Esophagus squamous epithelium (tissue), 5 donors: ENCODE measurements at places on chromosomes 11 and 22. TPM values are rescaled to one million over a fixed set of nuclear protein-coding genes. Genes with fewer than 3 reads are reported as not detected.

Gene SYT12
- total RNA-seq = 1.1 TPM

Gene SLC22A9
- not detected for total RNA-seq

Gene XRCC6
- total RNA-seq = 161 TPM

Gene MPEG1
- 1.2 TPM for total RNA-seq

Gene B3GAT1
- 0.09 TPM for total RNA-seq

Gene OR2AT4
- not detected for total RNA-seq

- H3K27me3 ChIP-seq = no peaks in the 10 kb centered on the region
- H3K4me1 ChIP-seq = no peaks in the 10 kb centered on the region
- no peak overlapping the region for H3K27ac ChIP-seq
- no peak for DNase-seq
- no peak overlapping the region for H3K4me3 ChIP-seq
- H3K36me3 ChIP-seq = peaks cover 4% of the 10 kb centered on the region
Observed at GRCh38 chr11:68541991-68542390, 81.4 kb downstream of the PPP6R3 start.

DNA sequence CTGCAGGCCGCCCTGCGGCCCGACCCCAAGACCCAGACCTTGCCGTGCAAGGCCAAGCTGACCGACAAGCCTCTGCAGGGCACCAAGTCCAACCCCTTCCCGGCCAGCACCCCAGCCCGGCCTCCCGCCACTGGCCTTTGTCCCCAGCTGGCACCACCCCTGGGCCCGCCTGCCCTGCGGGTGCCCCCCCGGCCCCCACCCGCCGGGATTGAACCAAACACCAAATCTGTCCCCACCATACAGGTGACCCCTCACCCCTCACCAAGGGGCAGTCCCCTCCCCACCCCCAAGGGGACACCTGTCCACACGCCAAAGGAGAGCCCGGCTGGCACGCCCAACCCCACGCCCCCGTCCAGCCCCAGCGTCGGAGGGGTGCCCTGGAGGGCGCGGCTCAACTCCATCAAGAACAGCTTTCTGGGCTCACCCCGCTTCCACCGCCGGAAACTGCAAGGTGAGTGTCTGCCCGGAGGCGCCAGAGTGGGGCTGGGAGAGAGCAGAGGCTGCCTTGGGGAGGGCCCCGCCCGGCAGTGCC, 36.2 kb downstream of the MOB2 start:
- H3K36me3 ChIP-seq = no peaks in the 10 kb centered on the region
- no peak for DNase-seq
- no peak overlapping the region for H3K4me3 ChIP-seq
- H3K4me1 ChIP-seq = peaks cover 52% of the 10 kb centered on the region

GRCh38 chr11:75801362-75802020, 13.5 kb upstream of the UVRAG start:
- peak overlapping the region; percentile 14 for H3K27ac ChIP-seq
- H3K36me3 ChIP-seq = no peaks in the 10 kb centered on the region
- no peaks in the 10 kb centered on the region for H3K27me3 ChIP-seq
- peaks cover 5% of the 10 kb centered on the region for H3K4me1 ChIP-seq
- no peak for DNase-seq
- H3K4me3 ChIP-seq = no peak overlapping the region

DNA sequence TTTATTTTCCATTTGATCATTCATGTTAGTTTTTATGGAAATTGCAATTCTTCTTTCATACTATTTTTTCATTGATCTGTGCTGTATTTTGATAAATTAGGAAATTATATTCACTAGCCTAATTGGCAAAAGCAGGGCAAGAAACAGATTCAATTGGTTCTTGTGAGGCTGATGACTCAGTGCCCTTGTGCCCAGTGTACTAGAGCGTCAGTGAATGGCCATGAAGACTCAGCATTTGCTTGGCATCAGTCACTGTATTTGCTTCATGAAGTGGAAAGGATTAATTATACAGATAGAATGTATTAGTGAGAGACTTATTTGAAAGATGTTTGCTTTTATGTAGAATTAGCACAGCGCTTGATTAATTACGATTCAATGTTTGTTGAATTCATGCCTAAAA, 31.8 kb downstream of the MRGPRX1 start:
- H3K4me1 ChIP-seq = no peaks in the 10 kb centered on the region
- H3K27me3 ChIP-seq = no peaks in the 10 kb centered on the region
- no peak for DNase-seq

DNA sequence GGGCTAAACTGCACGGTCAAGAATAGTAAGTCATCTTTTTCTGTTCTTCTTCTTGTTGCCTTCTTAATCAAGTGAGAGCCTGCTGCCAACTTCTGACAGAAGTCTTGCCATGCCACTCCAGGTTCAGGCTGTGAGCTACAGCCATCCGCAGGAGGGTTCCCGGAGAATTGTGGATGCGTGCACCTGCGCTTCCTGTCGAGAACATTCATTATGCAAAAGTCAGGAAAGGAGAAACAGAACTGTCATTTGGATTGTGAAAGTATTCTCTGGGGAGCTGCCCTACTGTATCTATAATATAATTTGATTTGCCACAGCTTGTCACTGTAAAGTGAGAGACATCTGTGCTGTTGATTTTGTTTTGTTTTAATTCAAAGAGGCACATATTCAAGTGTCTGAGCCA, 12.3 kb downstream of the IL17RA start:
- no peak for DNase-seq
- H3K4me1 ChIP-seq = no peaks in the 10 kb centered on the region
- H3K27me3 ChIP-seq = no peaks in the 10 kb centered on the region

DNA sequence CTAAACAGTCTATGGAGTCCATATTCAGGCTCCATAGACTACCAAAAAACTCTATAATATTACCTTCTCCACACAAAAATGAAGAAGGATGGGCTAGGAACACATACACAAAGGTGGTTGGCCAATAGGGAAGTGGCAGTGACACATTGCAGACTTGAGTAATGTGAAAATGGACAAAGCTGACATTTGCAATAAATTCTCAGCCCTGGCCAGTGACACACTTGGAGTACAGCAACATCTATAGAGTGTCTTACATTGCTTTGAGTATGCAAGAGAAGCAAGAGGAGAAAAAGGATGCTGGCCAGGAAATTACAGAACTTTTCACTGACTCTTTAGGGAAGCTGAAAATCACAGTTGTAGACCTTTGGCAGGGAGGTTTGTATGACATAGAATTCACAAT, 7.3 kb upstream of the OR52W1 start:
- H3K36me3 ChIP-seq = no peaks in the 10 kb centered on the region
- no peak overlapping the region for H3K27ac ChIP-seq

- peaks cover 12% of the 10 kb centered on the region for H3K36me3 ChIP-seq
- H3K4me3 ChIP-seq = peak overlapping the region; percentile 91
- H3K4me1 ChIP-seq = peaks cover 70% of the 10 kb centered on the region
- H3K27ac ChIP-seq = peak overlapping the region; percentile 99
- no peak for DNase-seq
Observed at GRCh38 chr22:37562049-37562875, 2.0 kb downstream of the CDC42EP1 start.

GRCh38 chr22:24303007-24303406, 32.4 kb downstream of the SPECC1L start:
- H3K27me3 ChIP-seq = no peaks in the 10 kb centered on the region
- peaks cover 36% of the 10 kb centered on the region for H3K4me1 ChIP-seq
- peak overlapping the region; percentile 73 for H3K27ac ChIP-seq
- H3K4me3 ChIP-seq = no peak overlapping the region
- no peak for DNase-seq

DNA sequence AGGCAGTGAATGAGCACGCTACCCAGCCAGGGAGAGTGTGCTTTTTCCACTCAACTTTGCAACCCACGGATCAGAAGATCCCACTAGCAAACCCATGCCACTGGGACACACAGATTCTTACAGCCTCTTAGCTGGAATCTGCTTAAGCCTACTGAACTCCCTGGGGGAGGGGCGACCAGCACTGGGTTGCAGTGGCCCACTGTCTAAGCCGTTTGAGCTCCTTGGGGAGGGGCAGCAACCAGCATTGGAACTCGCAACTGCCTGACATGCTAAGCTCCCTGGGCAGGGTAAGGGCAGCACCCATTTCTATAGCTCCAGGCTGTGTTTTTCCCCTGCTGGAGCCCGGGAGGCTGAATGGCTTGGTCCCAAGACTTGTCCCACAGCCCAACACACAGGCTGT, 99.6 kb downstream of the FAM168A start:
- peaks cover 6% of the 10 kb centered on the region for H3K4me1 ChIP-seq
- DNase-seq = no peak
- H3K27ac ChIP-seq = no peak overlapping the region
- H3K36me3 ChIP-seq = no peaks in the 10 kb centered on the region
- no peak overlapping the region for H3K4me3 ChIP-seq

DNA sequence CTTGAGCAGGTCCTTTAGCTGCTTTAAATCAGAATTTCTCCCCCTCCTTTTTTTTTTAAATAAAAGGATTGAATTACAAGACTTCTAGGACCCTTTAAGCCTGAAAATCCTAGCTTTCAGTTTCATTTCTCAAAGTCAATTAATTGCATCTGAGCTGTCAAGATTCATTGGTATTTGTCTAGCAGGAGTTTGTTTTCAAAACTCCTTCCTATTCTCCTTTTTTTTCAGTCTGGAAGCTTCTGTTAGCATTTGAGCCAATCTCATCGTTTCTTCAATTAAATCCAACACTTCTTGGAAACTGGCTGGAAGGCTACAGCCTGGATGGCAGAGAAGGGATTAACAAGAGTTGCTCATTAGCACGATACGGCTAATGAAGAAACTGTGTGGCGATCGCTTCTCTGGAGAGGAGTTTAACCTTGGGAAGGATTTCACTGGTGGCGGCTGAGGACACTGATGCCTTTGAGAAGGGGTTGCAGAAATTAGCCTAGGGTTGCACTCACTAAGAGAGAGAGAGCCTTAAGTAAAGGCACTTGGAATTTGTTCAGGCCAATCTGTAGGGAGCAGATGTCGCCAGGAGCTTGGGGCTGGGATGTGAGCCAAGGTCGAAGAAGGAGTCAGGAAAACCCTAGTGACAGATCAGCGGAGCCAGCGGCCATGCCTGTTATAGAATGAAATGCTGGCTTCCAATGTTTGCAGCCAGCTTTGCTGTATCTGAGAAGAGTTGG, 43.8 kb upstream of the API5 start:
- DNase-seq = no peak
- H3K4me1 ChIP-seq = no peaks in the 10 kb centered on the region
- H3K36me3 ChIP-seq = no peaks in the 10 kb centered on the region
- no peak overlapping the region for H3K27ac ChIP-seq

- peaks cover 31% of the 10 kb centered on the region for H3K36me3 ChIP-seq
- DNase-seq = no peak
- H3K27me3 ChIP-seq = no peaks in the 10 kb centered on the region
- H3K4me1 ChIP-seq = peaks cover 50% of the 10 kb centered on the region
- H3K27ac ChIP-seq = no peak overlapping the region
Observed at GRCh38 chr11:12767577-12767976, 93.4 kb downstream of the TEAD1 start.

DNA sequence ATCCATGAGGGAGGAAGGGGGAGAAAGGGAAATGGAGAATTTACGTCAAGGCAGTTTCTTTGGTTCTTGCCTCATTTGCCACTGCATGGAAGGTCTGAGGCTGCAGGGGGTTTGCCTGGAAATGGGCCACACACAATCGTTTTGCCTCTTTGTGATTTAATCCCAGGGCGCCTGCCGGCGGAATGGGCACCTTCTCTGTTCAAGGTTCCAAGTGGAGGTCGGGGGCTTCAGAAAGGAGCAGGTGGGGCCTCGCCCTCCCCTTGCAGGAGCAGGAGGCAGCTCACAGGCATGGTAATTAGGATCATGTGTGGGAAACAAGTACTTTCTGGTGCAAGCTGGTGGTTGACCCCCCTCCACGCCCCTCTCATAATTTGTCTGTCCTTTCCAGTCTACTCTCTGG, 29.9 kb downstream of the MPPED1 start:
- no peak overlapping the region for H3K4me3 ChIP-seq
- DNase-seq = no peak
- no peaks in the 10 kb centered on the region for H3K27me3 ChIP-seq
- no peaks in the 10 kb centered on the region for H3K36me3 ChIP-seq

DNA sequence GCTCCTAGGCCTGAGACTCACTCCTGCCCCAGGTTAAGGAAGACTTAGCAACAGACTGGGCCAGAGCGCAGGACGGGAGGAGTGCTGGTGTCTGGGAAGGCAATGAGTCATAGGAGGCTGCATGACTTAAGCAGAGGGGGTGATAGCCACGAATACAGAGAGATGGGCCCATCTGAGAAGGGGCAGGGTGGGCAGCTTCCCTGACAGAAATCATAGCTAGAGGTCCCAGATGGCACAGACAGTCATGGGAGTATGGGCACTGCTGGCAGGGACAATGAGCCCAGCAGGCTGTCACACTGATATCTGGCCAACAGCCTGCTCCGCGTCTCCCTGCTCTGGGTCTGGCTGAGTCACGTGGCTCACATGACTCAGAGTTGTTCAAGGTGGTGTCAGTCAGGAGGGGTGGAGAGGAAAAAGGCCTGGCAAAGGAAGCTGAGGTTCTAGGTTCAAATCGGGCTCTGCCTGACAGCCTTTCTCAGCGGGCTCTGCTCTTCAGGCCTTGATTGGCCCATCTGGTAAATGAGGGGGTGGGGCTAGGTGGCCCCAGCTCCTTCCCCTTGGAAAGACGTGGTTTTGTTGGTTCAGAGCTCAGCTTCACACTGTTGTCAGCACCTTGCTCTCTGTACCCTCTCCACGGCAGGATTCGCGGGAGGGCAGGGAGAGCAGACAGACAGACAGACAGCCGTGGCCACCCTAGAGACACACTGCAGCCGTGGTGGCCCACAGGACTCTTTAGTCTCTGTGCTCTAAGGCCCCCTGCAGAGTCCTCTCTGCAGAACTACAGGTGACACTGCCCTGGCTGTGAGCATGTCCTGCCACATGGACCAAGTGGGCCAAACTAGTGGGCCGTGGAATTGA, 47.8 kb downstream of the DBX1 start:
- no peak for DNase-seq
- H3K27me3 ChIP-seq = no peaks in the 10 kb centered on the region
- H3K36me3 ChIP-seq = peaks cover 69% of the 10 kb centered on the region
- peak overlapping the region; percentile 88 for H3K27ac ChIP-seq

- no peak overlapping the region for H3K4me3 ChIP-seq
- no peak for DNase-seq
- no peaks in the 10 kb centered on the region for H3K27me3 ChIP-seq
- H3K36me3 ChIP-seq = no peaks in the 10 kb centered on the region
Observed at GRCh38 chr11:115848611-115849010, 344.4 kb upstream of the CADM1 start.

DNA sequence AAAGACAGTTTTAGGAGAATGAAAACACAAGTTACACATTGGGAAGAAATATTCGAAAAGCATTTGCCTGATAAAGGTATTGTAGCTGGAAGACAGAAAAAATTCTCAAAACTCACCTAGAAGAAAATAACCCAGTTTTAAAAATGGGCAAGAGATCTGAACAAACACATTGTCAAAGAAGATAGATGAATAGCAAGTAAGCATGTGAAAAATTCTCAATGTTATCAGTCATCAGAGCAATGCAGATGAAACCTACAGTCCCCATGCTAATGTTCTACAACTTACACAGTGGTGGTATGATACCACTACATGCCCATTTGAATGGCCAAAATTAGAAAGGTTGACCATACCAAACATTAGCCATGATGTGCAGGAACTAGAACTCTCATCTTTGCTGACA, 29.4 kb downstream of the PPARA start:
- H3K4me1 ChIP-seq = no peaks in the 10 kb centered on the region
- H3K27ac ChIP-seq = no peak overlapping the region
- no peak overlapping the region for H3K4me3 ChIP-seq
- DNase-seq = no peak
- no peaks in the 10 kb centered on the region for H3K27me3 ChIP-seq

GRCh38 chr11:30392221-30392784, 69.4 kb downstream of the ARL14EP start:
- peaks cover 15% of the 10 kb centered on the region for H3K4me1 ChIP-seq
- DNase-seq = no peak
- no peak overlapping the region for H3K27ac ChIP-seq
- H3K4me3 ChIP-seq = no peak overlapping the region
- H3K36me3 ChIP-seq = no peaks in the 10 kb centered on the region
